Tibial artery (tissue), 4 donors: ENCODE measurements at places on chromosomes 4 and X.

DNA sequence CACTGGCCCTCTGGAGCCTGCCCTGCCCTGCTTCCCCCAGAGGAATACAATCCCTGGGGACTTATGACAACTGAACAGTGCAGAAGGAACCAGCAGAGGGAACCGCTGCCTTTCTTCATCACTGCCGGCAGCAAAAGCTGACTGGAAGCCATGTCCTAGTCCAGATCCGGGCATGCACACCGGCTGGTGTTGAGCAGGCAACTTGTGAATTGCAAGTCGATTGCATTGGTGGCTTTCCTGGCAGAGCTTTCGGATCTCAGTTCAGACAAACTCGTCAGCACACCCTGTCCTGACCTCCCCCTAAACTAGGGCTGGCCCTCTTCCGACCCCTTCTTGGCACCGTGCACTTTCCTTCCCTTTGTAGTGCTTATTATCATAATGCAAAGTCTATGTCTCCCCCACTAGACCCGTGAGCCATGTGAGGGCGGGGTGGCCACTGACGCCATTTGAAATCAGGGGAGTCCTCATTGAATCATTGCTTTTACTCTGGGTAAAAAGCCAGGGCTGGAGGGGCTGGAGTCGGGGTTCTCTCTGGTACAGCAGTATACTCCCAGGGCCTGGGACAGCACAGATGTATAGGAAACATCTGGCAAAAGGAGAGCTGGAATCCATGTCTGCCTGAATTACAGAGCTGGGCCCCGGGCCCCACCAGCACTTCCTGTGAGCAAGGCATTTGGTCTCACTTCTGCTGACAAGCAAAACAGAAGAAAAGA is 1.8 kb downstream of the ARHGAP4 start:
- peak; percentile 74 for DNase-seq

DNA sequence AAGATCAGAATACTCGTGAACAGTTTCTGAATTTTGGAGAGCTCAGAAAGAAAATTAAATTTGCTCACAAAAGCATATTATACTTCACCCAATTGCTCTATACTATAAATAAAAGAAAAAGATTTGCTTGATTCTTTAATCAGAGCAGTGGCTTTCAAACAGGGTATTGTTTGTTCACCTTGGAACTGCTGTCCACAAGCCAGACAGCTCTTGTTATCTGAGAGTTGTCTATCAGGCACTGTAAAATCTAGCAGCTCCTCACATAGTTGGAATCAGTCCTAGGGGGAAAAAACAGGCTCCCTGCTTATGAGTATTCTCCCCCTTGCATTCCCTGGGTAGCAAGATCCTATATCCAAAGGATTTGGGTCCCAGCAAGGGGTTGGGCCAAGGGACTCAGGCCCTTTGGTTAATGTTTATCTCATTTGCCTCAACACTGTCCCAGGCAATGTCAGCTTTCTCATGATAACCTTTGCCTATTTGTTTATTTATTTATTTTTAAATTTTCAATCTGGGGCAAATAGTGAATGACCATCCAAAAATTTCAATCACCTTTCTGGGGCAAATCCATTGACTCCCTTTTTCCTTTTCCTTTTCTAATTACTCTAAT is 24.1 kb upstream of the MAGEB16 start:
- DNase-seq, result no peak

DNA sequence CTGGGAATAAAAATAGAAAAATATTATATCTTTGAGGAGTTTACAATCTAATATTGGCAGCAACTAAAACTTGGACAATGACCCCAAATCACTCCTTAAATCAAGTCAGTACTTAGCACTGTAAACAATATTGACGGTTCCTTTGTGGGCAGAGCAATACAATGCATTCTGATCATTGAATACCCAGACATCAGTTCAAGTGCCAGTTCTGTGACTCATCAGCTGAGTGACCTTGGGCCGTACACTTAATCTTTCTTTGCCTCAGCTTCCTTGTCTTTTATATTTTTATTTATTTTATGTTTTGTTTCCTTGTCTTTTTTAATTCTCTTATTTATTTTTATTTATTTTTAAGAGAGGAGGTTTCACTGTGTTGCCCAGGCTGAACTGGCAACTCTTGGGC is 112.2 kb upstream of the ANXA3 start:
- no peak for DNase-seq

DNA sequence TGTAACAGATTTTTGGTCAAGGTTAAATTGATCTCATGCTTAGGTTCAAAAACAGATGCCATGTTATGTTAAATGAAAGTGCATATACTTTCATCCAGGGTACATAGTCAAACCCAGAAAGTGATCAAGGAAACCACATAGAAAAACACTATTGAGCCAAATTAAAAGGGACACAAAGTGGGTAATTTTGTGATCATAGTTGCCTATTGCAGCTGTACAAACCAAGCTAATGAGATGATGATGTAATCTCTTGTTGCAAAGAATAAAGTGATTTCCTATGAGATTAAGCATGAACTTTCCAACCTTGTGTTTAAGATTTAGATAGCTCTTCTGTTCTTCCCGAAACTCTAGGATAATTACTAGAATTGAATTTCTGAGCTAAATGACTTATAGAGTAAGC is 20.2 kb upstream of the LIMCH1 start:
- DNase-seq, result no peak

GRCh38 chrX:69211701-69212100 is 46.4 kb upstream of the PJA1 start:
- DNase-seq, result no peak
